ENCODE measurements at places on chromosomes 3 and 15.
A peak's percentile ranks its signal among the peaks of the same experiment; 100 is the strongest.

GRCh38 chr3:20974396-20974795 is 776.6 kb downstream of the ZNF385D start:
- no peak for DNase-seq

- no peak for DNase-seq
Observed at GRCh38 chr3:13559764-13560525, 11.0 kb downstream of the FBLN2 start.

- DNase-seq = peak; percentile 50
Observed at GRCh38 chr3:49813497-49814174, at the start of gene UBA7. Gene UBA7, minus strand, starts transcription at chr3:49813953. Its CDS starts 166 bp downstream, at chr3:49813787.

DNA sequence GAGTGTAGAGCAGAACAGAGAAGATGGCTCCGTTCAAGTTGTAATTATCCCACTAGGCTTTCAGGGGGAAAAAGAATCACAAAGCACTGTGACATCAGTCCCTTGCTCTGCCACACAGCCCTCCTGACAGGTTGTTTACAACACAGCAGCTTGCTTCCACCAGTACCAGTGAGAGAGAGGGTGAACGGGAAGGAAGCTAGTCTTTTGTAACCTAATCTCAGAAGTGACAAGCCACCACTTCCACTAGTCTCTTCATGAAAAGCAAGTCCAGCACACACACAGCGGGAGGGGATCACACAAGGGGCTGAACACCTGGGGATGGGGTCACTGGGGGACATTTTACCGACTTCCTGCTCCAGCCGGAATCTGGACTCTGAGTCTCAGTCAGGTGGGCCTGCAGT is 86.3 kb downstream of the FAM81A start:
- DNase-seq = no peak

GRCh38 chr3:177672252-177672911 is 475.1 kb upstream of the TBL1XR1 start:
- no peak for DNase-seq

DNA sequence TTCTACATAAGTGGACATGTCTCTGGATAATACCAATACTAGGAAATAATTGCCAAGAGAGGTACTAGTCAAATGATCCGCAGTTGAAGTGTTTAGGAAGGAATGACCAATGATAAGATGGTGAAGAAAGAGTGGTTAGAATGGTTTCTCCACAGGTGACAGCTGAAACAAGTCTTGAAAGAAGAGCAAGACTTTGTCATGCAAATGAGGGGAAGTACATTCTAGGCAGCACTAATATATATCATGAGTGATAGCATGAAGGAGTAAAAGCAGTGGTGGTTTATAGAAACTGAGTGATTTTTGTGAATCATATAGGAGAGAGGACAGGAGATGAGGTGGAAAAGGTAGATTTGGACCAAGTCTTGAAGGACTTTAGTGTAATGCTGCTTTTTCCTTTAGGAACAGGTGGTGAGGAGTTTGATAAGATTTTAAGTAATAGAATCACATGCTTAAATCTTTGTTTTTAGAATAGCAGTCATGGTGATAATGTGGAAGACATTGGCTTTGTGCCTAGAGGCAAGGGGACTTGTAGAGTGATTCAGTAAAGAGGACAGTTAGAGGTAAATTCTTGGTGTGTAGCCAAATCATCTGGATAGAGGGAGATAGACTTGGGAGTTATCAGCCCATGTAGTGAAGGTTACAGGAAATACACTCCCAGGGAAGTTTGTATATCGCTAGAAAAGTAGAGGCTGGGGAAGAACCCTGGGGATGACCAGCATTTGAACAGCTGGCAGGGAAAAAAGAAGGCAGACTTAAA is 31.9 kb downstream of the SLMAP start:
- DNase-seq = no peak

DNA sequence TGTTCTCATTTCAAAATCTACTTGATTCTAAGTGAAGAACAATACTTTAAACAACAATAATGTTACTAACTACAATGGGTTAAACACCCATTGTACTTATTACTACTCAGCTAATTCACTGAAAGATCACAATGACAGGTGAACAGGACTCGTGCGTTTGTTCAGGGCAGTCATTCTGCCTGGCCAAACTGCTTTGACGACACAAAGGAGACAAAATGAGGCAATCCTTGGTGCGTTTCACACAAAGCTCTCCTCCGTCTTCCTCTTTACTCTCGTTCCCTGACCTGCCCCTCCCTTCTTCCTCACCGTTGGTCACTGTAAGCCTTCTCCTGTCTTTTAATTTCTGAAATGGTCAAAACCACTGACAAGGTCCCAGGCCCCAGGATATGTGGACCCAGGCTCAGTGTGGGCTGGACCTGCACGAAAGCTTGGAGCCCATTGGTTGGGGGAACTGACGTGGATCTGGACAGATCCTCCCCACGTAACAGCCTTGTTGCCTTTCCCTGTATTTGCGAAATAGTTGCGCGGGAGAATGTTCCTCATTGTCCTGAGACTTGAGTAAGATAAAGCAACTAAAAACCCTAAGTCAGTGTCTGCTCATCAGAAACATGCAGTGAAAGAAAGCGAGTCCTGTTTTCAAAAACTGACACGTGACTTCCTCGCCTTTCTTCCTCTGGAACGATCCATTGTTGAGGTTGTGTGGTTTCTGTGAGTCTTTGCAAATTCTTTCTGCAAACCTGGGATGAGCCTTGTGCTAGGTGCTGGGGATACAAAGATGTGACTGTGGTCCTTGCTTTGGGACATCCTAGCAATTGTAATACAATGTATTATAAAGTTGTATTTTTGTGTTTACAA is 147.1 kb upstream of the RGMA start:
- DNase-seq = no peak

- no peak for DNase-seq
Observed at GRCh38 chr3:109685084-109686079, 348.0 kb upstream of the DPPA4 start.

DNA sequence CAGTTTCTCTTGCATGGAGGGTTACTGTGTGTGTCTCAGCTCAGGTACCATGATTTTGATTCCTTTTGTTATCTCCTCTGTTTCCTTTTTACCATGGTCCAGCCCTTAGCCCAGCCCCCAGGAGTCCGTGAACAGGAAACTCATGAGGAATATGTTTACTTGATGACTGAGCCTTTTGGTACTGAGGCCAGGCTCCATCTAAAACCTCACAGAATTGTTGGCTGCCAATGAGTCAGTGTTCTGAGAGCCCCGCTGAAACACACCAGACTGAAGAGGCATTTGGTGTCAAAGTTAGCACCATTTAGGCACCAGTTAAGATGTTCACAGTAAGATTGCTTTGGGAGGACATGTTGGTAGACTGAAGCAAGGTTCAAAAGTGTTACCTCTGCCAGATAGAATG is 80.9 kb downstream of the DGKG start:
- DNase-seq = no peak

DNA sequence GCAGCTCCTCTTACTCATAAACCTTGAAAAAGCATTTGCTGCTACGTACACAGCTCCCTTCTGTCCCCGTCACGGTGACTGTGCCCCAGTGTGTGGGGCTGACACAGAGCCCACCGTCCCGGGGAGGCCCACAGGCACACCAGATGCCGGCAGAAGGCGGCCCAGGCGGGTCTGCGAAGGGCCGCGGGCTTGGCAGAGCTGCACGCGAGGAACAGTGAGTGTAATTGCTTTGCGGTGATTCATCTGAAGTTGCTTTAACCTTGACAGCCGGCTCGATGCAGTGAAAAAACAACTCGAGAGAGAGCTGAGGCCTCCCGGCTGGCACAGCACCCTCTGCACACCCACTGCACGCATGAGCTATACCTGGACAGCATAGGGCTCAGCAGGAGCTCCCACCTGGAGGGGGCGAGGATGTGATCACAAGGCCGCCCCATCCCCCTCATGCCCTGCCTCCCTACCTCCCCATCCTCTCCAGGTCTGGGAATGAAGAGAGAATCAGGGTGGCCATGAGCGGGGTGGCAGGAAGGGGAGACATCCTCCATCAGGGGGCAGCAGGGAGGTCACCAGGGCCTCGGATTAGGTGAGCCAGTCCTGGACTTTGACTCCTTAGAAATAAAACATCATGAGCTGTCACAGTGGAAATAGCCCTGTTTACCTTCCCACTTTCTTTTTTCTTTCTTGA is 172.7 kb downstream of the MEGF11 start:
- DNase-seq = no peak

DNA sequence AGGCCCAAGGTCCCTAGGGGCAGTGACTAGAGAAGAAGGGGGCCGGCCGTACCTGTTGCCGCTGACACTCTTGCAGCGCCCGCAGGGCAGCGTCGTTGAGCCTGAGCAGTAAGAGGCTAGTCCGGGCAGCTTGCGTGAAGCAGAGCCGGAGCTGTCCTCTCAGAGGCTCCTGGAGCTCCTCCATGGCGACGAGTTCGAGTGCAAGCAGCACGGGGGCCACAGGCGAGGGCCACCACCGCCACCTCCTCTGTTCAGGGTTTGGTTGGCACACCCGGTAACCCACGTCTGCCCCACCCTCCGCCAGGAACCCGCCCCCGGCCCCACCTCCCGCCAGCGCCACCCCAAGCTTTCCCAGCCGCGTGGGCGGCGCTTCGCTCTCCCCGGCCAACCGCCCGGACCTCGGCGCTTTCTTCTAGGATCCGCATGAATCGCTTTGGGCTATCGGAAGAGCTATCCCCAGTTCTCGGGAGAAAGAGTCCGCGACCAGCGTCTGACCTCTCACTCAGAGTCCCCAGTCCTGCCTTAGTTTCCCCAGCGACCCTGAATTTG is at the start of gene ELL3:
ELL3 (minus strand) TSS at position 249 of the 549 bp plus-strand sequence; CDS start at position 184, 65 bp downstream.
- peak; percentile 72 for DNase-seq

GRCh38 chr3:43378066-43378935 is 92.0 kb downstream of the SNRK start:
- peak; percentile 81 for DNase-seq

DNA sequence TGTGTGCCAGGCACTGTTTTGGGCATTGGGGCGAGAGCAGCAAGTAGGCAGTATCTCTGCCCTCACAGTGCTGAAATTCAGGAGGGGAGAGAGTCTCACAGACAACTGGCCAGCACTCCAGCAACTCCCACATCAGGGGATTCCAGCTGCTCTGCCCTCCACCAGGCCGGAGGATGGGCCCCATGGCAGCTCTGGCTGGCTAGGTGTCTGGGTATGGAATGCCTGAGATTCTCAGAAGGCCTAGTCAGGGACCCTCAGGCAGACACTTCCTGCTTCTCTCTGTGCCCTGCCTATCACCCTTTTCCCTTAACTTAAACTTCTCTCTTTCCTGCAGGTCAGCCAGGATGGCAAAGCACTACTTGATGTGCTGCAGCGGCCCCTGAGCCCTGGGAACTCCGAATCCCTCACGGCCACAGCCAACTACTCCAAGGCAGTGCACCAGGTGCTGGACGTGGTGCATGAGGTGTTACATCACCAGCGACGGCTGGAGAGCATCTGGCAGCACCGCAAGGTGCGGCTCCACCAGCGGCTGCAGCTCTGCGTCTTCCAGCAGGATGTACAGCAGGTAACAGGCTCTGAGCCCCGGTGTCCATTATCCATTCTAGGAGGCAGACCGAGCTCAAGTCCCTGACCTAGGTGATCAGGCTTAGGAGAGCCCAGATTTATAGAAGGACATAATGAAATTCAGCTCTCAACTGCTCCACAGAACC is 342.2 kb upstream of the ROPN1 start:
- DNase-seq = no peak

Measured in CD4-positive, alpha-beta T cell treated with Interleukin-2 at 100 ng/mL for 4 hours (primary cell).